ENCODE measurements at places on chromosomes 2 and 18. TPM values are rescaled to one million over a fixed set of nuclear protein-coding genes. Genes with fewer than 3 reads are reported as not detected.

GRCh38 chr18:77811503-77811902 is 561.9 kb downstream of the GALR1 start:
- H3K27ac ChIP-seq: no peak overlapping the region
- H3K36me3 ChIP-seq: no peaks in the 10 kb centered on the region
- no peaks in the 10 kb centered on the region for H3K27me3 ChIP-seq

DNA sequence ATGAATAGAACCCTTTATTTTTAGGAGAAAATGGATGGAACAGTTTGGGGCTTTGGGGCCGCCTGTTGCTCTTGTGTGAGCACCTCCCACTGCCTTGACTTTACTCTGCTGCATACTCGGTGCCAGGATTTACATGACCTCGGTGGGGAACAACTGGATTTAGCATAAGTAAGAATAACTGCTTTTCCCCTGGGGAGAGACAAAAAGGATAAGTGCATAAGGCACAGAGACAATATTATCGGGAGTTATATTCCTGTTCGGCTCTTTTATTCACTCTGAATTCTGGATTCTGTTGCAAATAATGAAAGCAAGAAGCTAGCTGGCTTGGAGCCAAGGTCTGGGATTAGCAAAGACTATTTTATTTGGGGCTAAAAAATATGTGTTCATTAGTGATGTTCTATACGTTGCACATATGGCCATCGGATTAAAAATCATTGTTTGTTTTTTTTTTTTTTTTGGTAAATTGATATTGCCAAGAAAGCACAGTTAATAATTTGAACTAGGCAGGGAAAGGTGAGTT is 69.8 kb downstream of the CYBRD1 start:
- DNase-seq: no peak
- no peaks in the 10 kb centered on the region for H3K4me1 ChIP-seq
- H3K27me3 ChIP-seq: peaks cover 27% of the 10 kb centered on the region

GRCh38 chr2:24588294-24588693 is 97.2 kb downstream of the NCOA1 start:
- no peaks in the 10 kb centered on the region for H3K36me3 ChIP-seq
- DNase-seq: no peak
- no peak overlapping the region for H3K4me3 ChIP-seq
- no peaks in the 10 kb centered on the region for H3K27me3 ChIP-seq
- H3K4me1 ChIP-seq: no peaks in the 10 kb centered on the region
- H3K27ac ChIP-seq: no peak overlapping the region

DNA sequence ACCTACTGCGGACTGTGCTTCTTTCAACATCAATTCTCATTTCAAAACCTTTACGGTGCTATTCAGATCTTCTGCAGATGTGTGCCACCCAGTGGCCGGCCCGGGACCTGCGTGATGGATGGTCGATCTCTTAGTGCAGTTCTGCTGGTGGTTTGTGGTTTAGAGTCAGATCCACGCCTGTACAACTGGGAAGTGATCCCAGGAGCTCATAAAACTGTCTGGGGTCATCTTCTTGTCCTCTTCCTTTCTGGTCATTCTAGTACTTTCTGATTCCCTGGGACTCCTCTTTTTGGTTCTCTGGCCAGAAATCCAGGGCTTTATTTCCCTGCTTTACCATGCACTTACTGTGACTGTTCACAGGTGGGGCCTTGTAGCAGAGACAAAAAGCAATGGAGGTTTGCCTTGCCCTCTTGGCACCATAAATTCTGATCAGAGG is 15.8 kb upstream of the SELENOI start:
- no peaks in the 10 kb centered on the region for H3K36me3 ChIP-seq
- peaks cover 10% of the 10 kb centered on the region for H3K4me1 ChIP-seq
- H3K27me3 ChIP-seq: no peaks in the 10 kb centered on the region
- H3K27ac ChIP-seq: no peak overlapping the region

The RAB6C gene
- total RNA-seq: not detected

The ABCB11 gene
- total RNA-seq: 2.1 TPM

Measured in Calu3 (cell line).